ENCODE measurements at places on chromosomes 6 and 20.

DNA sequence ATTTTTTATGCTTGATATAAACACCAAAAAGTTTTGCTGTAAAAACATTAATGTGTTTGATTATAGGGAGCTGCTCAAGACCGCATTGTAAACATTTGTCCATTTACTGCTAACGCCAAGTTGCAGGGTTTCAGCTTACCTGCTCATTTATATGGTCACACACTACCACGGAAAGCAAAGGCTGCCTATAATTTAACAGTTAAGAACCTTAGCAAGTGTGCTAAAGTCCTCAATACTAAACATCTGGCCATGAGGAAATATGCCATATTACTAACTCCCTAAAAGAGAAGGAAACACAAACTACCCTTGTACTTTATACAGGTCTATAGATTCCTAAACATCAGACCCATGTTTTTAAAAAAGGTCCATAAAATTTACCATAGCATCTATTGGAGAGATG, 129.5 kb downstream of the ASCC3 start:
- DNase-seq: no peak

DNA sequence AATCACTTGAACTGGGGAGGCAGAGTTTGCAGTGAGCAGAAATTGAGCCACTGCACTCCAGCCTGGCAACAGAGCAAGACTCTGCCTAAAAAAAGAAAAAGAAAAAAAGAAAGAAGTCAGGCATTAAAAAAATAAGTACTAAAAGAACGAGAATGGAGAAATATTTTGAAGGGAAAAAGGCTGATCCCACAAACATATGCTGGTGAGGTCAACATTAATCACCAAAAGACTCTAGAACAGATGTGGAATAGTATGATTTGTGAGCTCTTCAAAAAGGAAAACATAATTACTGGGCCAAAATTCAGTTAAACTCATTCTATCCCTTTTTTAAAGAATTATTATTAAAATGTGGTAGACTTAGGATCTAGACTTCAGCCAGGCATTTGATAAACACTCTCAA, 61.2 kb upstream of the NRSN1 start:
- DNase-seq: no peak

DNA sequence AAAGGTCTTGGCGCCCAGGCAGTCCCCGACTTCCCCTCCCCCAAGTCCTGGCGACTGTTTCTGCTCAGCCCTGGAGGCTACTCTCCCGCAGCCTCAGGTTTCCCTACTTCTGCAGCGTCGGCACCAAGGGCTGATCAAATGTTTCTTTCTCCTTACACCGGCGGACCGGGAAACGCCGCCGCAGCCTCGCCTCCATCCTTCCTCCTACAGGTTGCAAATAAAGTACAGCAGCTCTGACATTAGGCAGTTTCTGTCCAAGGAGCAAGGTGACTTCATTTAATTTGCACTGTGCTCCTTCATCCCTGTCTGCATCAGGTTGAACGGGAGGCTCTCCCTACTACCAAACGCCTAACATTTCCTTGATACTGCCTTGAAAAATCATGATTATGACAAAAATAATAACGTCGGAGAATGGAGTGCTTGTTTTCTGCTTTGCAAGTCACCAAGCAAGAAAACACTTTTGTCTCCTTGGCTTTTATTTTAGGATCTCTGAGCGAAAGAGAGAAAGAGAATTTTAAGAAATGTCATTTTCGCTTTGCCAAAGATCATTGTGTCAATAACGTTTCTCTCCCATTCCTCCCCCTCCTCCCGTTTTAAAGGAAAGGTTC, 1.0 kb downstream of the CLIC5 start:
- DNase-seq: peak; percentile 16

GRCh38 chr6:56036916-56037600, 161.7 kb upstream of the BMP5 start:
- DNase-seq: no peak

- DNase-seq: no peak
Measured at GRCh38 chr6:38170666-38171355, 351.3 kb downstream of the ZFAND3 start.

Data from CD4-positive, alpha-beta T cell treated with Interleukin-15 for 4 hours (primary cell).